Activated T-cell treated with anti-CD3 and anti-CD28 coated beads, Interleukin-2, amount 50 U/mL, for 72 hours (primary cell): ENCODE measurements at places on chromosomes 16 and 17. TPM values are rescaled to one million over a fixed set of nuclear protein-coding genes. Genes with fewer than 3 reads are reported as not detected.

DNA sequence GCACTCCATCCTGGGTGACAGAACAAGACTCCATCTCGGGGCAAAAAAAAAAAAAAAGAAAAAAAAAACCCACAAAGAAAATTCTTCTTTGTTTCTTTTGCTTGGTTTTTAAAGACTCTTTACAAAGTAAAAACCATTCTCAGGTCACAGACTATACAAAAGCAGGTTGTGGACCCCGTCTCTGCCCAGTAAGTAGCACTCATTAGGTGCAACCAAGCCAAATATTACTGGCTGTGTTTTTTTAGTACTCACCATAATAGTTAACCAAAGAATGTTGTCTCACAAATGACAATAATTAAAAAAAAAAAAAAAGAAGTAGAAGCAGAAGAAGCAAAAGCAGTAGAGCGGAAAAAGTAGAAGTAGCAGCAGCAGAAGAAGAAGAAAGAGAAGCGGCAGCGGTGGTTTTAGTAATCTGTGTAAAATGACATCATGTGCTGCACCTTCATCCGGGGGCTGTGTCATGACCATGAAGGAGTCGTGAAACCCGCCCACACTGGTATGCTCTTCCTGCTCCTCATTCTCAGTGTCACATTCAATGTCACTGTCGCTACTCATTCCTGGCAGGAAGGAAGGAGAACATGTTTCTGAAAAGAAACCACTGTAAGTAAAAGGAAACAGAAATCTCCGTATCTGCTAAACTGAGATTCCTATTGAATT lies 105.4 kb downstream of the TRIM37 start:
- peak; percentile 81 for DNase-seq

- no peak for DNase-seq
Measured at GRCh38 chr17:71395901-71396300, 724.9 kb upstream of the SOX9 start.

DNA sequence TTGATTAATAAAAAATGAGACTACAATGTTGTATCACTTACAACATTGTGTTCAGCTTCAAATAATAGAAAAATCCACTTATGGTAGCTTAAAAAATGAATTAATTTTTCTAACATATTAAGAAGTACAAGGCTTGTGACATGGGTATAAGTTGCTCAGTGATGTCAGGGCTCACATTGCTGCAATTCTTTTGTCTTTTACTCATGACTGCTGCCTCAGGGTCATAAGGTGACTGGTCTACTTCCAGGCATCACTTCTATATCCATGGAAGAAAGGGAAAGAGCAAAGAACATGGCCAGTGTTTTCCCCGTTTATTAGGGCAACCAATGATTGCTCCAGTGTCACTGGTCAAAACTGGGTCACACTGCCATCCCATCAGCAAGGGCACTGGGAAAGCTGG lies 295.3 kb downstream of the MAP2K4 start:
- no peak for DNase-seq

GRCh38 chr16:8733849-8734540 lies 59.6 kb downstream of the ABAT start:
- DNase-seq = no peak

DNA sequence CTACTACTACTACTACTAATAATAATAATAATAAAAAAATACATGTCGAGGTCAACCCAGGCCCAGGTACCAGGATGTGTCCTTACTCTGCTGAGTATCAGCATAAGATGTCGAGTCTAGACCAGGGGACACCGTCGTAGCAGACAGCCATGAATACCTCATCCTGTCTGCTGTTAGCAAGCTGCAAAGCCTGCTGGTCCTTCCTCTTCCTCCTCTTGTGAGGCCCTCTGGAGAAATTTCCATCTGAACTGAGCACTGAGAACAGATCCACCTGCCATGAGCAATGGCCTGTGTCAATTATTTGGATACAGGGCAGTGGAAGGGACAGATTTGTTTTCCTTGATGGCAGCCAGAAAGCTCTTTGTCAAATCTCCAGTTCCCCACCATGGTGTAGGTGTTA lies 168.5 kb downstream of the XYLT1 start:
- no peak for DNase-seq

- no peak for DNase-seq
Measured at GRCh38 chr16:65280845-65281512, 159.1 kb upstream of the CDH11 start.

DNA sequence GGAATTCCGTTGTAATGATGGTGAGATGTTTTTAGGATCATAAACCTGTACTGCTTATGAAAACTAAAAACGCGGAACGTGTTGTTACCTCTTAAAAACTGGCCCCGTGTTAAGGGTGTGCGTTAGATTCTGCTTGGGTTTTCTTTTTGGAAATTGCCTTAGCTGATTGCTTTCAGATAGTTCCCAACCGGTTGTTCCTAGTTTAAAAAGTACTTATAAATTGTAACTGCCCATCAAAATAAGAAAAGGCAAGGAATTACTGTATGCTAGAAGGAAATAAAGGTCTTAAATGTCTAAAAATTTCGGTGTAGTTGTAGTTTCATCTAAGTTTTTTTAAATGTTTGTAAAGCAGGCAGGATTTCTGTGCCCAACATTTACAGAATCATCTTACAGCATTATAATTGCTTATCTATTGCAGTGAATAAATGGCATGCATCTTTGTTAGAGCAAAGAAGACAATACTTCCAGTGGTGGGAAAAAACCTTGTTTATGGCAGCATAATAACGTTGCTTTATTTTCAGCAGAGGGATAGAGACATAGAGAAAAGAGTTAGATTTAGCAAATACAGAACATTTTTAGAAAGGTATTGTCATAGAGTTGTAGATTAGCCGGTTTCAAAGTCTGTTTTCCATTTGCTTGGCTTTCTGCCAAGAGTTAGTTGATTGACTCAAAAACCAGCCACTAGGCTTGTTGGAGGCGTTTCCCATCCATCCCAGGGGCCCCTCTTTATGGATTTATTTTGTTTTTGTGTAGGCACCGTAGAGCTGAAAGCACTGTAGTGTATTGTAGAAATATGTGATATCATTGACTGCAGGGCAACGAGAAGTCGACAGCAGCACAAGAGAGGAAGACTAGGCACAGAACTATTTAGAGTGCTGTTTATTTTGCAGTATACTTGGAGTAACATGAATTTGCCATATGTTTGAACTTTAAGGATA lies 1.7 kb downstream of the PPM1D start:
- DNase-seq = peak; percentile 51

GRCh38 chr16:4111748-4112696 lies 4.2 kb downstream of the ADCY9 start:
- no peak for DNase-seq

GRCh38 chr17:58970609-58971450 lies 135.8 kb downstream of the TRIM37 start:
- DNase-seq = no peak

DNA sequence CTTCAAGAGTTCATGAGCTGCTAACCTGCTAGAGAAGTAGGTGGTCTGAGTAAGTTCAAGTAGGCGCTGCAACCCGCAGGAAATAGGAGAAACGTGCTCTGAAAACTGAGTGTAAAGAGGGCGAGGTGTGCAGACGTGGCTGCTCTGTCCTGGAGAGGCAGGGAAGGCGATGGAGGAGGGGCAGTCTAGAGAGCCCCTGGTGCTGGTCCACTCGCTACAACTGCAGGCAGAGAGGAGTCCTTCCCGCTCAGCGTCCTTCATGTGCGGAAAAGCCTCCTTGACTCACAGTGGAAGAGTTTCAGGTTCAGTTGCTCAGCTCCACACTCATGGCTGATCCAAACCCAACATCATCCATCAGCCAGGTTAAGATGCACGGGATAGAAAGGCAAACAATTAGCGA lies 12.1 kb downstream of the ABCA3 start:
- no peak for DNase-seq

DNA sequence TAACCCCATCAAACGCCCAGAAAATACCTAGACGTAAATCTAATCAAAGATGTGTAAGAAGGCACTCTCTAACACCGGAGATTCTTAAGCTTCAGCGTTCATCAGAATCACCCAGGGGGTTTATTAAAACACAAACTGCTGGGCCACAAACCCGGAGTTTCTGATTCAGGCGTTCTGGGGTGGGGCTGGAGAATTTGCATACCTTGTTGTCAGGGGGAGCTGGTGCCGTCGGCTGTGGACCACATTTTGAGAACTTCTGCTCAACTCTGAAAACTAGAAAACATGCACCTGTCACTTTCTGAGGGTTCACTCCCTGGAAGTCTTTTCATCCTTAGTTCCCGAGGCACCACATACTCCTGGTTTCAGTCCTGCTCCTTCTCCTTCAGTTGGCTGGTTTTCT lies 48.6 kb upstream of the WSCD1 start:
- DNase-seq = no peak

DNA sequence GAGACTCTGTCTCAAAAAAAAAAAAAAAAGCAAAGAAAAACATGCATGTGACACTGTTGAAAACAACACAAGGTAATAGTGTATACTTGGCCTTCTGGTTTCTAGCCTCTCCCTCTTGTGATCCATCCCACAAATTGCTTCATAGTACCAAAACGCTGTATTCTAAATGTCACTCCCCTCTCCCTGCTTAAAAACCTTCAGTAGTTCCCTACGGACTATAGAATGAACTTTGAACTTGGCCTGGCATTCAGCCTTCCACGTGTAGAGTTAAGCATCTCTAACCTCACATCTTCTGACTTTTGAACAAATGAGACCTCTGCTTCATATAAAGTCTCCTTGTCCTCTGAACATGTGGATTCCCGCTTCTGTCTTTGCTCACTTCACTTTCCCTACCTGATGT lies 5.1 kb downstream of the ZNF821 start:
- no peak for DNase-seq

- DNase-seq = no peak
Measured at GRCh38 chr16:80344570-80344969, 196.2 kb upstream of the DYNLRB2 start.

GRCh38 chr16:8583199-8583598 lies 7.1 kb downstream of the TMEM114 start:
- DNase-seq = no peak

DNA sequence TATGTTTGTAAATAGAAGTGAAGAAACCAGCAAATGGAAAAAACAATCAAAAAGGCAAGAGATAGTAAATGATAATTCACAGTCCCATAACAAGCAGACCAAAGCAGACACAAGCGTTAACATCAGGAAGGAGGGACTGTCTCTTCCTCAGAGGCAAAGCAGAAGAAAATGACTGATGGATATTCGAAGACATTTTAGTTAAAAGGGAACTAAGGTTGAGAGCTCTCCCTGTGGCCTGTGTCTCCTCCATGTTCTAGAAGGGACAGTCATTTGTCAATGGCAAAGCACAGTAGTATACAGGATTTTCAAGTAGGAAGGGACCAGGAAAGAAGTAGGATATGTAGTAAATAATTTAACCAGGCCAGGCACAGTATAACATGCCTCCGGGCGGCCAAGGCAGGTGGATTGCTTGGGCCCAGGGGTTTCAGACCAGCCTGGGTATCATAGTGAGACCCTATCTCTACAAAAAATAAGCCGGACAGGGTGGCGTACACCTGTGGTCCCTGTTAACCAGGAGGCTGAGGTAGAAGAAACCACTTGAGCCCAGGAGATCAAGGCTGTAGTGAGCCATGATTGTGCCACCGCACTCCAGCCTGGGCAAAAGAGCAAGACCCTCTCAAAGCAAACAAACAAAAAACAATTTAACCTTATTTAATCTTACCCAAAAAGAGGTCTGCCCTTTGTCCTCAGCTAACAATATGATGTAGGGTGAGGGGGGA lies 3.7 kb downstream of the ZDHHC7 start:
- DNase-seq = no peak

DNA sequence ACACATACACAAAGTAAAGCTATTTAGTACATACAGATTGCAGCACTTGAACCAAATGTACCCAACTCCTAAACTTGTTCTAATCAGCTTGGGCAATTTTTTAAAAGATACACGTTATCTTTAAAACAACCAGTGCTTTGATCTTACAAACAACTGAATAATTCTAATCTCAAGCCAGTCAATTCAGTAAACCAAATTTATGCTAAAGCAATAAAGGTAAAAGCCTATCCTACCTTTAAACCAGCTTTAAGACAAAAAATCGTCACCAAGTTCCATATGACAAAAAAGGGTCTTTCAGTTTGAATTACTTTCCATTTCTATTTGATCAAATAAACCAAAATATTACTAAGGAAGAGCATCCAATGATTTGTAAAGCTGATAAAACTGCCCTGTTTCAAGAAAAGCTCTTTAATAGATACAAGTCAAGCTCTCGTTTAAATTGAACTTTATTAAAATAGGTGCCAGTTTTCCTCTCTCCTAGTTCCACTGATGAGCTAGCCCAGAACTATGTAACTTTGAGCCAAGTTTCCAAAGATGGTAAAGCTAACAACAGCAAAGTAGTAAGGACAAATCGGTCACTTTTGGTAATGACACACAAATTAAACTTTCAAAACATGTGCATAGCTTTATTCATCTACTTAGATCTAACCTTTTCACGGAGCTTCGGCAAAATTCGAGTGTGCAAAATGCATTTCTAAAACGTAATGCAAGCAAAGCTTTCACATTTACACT lies 10.2 kb downstream of the CRYBA1 start:
- no peak for DNase-seq

DNA sequence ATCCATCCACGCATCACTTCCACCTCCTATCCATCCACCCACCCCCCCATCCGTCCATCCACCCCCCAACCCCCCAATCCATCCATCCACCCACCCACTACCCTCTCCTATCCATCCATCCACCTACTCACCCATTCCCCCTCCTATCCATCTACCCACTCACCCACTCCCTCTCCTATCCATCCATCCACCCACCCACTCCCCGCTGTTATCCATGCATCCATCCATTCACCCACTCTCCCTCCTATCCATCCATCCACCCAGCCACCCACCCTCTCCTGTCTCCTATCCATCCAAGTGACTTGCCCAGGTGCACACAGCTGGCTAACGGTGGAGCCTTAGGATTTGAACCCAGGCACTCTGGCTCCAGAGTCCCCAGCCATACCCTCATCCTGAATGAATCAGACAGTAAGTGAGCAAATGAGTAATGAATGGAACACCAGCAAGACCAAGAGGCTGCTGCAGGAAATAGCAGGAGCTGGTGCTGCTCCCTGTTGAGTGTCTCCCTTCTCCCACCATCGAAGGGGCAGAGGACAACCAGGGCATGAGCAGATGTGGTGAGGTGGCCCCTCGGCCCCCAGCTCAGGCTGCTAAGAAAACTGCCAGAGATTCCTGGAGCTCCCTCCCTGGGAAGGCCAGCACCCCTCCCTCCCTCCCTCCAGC lies 62.5 kb downstream of the LITAF start:
- DNase-seq = no peak

Gene SHMT1
- total RNA-seq = 37.3 TPM

Gene CCL1
- not detected for total RNA-seq

Gene SSTR5
- total RNA-seq = not detected

Gene CCL16
- total RNA-seq = not detected

Gene OTOP2
- total RNA-seq = not detected

Gene ZDHHC1
- 2.1 TPM for total RNA-seq

Gene DNAH17
- 0.76 TPM for total RNA-seq

Gene DPEP2NB
- not detected for total RNA-seq

Gene KRT28
- not detected for total RNA-seq

Gene JPH3
- total RNA-seq = 0.74 TPM

Gene SPAG5
- total RNA-seq = 134 TPM
